ENCODE measurements at places on chromosomes 6 and 20.

DNA sequence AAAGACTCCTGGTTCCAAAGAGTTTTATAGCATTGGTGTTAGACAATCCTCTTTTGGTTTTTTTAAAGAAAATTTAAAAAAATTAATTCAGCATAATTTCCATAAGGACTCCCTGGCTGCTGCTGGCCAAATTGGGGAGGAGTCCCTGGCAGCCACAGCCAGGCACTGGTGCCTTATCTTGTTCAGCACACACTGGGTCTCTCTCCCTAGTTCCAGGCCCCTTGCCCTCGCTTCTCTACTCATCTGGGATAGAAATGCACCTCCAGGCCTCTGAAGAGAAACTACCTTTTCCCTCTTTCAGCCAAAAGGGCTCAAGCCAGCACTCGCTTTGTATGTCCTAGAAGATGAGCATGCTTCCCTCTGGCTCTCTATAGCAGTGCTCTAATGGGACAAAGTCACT, 13.4 kb upstream of the MAPK13 start:
- no peak for DNase-seq

DNA sequence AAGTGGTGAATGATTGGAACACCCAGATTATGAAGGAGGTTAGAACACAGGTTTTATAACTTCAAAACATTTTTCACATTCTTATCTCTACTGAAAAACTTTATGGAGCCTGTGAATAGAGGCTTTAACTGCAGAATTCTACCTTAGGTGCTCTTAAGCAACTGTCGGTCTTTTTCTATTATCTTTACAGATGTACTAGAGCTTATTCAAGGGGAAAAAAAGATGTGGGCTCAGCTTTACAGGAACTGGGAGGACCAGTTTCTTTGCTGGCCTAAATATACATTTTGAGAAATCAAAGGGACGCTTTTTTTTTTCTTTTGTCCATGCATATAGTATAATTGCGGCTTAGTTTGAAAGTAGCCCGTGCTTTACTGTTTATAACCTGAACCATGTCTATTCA, 58.9 kb downstream of the UST start:
- no peak for DNase-seq

DNA sequence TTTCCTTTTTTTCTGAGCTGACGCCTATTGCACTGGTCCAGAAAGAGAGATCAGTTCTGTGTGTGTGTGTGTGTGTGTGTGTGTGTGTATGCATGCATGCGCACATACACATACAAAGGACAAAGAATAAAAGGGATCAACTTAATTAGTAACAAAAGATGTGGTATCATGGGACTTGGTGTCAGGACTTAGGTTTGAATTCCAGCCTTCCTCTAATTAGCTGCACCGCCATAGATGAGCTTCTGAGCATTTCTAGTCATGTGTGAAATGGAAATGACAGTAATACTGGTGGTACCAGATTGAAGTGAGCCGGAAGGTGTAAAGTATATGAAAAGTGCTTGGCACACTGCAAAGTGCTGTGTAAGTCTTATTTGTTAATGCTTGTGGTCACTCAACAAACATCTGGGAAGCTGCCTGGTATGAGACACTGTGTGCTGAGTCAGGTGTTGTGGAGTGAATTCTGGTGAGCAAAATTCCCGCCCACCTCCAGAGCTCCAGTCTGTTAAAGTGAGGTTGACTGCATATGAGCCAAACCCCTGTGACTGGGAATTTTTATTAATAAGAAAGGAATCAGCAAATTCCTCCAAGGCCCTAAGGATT, 12.4 kb downstream of the DAAM2 start:
- no peak for DNase-seq

- no peak for DNase-seq
Measured at GRCh38 chr20:34946661-34947060, 8.9 kb downstream of the GSS start.
